ENCODE measurements at places on chromosomes 7 and 10.

DNA sequence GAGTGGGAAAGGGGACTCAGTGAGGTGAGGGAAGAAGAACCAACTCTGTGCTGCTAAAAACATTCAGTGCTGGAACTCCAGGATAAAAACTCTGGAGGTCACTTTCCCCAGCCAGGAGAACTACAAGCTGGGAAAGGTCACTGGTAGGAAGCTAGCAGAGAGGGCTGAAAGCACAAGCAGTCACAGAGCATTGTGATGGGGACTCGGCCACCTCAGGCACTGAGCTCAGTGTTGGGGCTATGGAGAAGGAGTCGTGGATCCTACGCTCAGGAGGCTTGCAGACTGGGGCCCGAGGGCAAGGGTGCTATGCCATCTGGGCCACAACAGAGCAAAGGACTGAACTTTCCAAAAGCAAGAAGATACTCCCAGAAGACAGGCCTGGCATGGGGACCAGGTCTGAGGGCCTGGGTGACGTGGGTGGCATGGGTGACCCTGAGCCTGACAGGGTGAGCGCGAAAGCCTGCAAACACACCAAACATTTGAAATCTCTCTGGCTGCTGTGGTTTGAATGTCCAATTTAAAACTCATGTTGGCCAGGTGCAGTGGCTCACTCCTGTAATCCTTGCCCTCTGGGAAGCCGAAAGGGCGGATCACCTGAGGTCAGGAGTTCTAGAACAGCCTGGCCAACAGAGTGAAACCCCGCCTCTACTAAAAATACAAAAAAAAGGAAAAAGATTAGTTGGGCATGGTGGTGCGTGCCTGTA lies 9.8 kb upstream of the ARHGAP19 start:
- no peak for DNase-seq

- no peak for DNase-seq
Measured at GRCh38 chr7:45267262-45267661, 109.7 kb downstream of the RAMP3 start.

DNA sequence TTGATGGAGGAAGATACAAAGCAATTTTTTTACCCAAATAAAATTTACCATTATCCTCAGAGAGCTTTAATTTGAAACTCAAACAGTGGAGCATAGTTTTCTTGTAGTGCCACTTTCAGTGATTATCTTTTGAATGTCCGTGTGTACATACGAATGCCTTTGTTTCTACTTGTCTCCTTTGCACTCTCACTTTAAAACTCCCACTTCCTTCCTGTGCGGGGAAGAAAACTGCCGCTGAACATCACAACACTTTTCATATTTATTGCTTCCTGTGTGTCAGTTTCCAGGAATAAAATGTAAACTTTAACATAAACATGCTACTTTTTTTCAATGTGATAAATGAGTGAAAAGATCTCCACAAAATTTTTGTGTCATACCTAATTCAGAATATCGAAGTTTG lies 102.4 kb downstream of the SEMA3A start:
- no peak for DNase-seq

DNA sequence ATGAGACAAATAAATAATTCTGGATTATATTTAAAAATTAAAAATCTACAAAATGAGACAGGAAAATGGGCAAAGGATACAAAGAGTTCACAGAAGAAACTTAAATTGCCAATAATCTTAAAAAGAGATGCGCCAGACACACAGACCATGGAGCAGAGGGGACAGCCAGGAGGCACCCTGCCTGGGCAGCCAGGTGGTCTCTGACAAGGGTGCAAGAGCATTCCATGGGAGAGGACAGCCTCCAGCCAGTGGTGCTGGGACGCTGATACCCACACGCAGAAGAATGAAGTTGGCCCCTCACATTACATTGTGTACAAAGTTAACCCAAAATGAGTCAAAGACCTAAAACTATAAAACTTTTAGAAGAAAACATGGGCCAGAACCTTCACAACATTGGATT lies 106.3 kb downstream of the NKX6-2 start:
- DNase-seq = no peak

GRCh38 chr10:117609095-117609795 lies 66.7 kb downstream of the EMX2 start:
- DNase-seq = no peak

GRCh38 chr7:29946428-29947186 lies 43.0 kb downstream of the SCRN1 start:
- DNase-seq = no peak

DNA sequence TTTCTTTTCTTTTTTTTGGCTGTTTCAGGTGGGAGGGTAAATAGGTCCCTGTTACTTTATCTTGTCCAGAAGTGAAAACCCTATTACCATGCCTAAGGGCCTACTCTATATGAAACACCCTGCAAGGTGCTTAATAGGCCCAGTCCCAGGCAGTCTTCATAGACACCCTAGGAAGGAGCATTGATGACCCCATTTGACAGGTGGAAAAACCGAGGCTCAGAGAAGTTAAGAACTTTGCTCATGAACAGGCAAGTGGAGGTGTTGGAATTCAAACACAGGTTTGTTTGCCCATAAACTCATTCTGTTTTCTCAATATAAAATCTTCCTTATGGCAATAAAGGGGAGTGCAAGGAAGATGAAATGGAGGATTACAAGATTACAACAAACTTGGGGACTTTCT lies 115.8 kb downstream of the ARHGAP22 start:
- no peak for DNase-seq

- no peak for DNase-seq
Measured at GRCh38 chr10:29332061-29332760, 43.3 kb downstream of the LYZL1 start.

DNA sequence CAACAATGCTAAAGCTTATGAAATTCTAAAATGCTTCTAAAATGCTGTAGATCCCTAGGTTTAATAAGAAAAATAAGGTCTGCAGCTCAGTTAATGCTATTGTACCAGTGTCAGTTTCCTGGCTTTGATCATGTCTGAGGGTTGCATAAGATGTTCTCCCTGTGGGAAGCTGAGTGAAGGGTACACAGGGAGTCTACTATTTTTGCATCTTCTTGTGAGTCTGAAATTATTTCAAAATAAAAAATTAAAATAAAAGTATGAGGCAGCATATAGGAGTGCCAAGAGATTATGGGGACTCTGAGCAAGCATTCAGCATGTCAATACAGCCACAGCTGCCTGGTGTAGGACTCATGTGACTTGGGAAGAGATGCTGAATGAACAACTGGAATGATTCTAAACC lies 14.7 kb downstream of the CHST15 start:
- DNase-seq = no peak

GRCh38 chr10:110613996-110614495 lies 30.1 kb upstream of the RBM20 start:
- DNase-seq = no peak

GRCh38 chr10:9901971-9902370 lies 1115.7 kb upstream of the CELF2 start:
- DNase-seq = no peak

- DNase-seq = no peak
Measured at GRCh38 chr10:78357141-78358063, 323.7 kb downstream of the RPS24 start.

GRCh38 chr7:80583901-80584300 lies 54.5 kb upstream of the CD36 start:
- no peak for DNase-seq

DNA sequence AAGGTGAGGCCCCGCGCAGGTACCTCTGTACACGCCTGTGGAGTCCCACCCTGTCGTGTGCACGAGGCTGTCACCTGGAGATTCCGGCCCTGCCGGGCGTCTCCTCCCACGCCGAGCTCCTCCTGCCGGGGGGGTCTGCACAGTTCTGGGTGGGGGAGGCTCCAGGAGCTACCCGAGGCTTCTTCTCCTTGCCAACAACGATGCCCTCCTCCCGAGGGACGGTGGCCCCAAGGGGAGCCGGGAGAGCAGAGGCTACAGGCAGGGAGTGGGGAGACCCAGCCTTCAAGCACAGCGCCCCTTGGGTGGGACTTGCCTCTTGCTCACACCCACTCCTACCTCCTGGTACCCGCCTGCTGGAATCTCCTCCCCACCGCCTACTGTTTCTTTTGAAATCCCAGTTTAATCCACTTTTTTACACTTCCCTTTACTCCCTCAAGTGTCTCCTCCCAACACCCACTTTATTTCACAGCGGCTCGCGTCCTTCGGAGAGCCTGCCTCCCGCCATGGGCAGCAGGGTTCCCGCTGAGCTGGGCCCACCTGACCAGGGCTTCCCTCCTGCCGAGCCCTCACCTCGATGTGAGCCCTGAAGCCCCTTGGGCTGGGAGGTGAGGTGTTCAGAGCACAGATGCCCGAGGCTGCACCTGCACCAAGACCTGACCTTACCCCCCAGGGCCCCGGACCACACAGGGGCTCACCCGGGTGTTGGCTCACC lies 338.1 kb downstream of the DNAJB6 start:
- no peak for DNase-seq

DNA sequence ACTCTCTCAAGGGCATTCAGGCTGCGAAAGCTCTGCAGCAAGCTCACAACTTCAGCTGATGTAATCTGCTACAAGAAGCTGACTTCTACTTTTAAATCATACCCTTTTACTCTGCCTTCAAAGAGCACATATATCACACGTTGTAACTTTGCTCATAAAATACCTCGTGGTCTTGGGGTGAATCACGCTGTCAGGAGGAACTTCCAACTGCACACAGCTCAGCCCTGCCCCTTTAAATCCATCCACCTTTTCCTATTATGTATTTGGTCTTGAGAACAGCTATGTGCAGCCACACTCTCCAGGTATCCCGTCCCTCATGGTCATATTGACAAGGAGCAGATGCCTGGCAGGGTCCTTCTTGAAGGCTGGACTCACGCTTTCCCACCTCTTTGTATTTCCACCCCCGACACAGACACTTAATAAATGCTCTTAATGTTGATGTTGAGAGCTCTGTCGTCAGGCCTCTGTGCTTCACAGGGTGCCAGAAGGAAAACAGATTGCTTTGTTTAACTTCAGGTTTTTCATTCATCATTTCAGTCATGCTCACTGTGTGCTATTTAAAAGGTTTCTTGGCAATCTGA lies 47.6 kb downstream of the ICA1 start:
- DNase-seq = no peak

GRCh38 chr7:140771826-140772225 lies 75.3 kb downstream of the NDUFB2 start:
- DNase-seq = no peak

DNA sequence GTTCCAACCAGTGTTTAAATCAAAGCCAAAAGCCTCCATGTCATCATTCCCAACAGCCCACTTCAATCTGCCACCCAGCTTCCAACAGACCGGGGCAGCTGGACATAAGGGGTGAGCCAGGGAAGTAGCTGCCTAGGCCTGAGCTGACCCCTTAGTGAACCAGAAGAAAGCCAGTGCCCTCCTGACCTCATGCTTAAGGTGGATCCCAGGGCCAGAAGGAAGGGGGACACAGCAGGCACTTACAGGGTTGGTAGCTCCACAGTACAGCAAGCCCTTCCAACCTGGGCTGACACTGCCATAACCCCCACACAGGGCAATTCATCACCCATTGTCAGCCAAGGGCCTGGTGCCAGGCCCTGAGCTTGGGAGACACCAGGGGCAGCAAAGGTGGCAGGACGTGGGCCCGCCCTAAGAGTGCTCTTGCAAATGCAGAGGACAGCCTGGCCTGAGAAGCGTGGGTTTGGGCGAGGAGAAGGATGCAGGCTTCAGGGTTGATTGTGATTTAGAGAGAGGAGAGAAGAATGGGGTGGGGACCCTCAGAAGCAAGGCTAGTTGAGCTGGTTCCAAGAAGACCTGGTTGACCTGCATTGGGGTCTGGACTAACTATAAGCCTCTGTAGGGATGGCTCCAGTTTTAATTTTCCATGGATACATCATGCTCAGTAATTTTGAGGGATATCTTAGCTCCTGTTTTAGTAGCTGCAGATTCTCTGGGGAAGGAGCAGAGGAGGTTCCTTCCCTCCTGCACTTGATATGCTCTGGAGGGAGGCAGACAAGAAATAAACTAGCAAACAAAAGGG lies 3.1 kb upstream of the CYP26A1 start:
- DNase-seq = no peak

DNA sequence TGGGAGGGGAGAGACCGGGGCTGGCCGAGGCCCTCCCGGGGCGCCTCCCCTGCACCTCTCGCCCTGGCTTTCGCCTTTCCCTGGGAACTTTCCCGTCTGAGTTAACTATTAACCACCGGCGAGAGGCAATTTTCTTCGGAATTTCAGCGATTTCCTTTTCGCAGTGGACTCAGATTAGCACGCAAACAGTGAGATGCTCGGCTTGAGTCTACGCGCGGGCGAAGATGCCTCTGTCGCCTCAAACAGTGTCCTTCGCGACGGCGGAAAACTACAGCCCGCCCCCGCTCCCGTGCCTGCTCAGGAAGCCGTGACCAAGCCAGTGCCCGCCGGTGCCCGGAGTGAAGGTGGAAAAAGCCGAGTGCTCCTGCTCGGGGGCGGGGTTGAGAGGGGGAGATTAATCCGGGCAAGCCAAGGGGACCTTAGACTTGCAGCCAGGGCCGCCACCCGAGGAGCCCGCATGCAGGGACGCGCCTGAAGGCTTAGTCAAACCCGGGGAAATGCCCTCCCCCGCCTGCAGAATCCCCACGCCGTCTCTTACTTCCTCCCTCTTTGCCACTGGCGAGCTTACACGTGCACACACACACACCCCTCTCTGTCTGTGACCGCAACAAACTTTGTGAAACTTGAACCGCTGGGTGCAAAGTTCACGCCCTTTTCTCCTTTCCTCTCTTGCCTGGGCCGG lies 14.5 kb upstream of the PAX2 start:
- no peak for DNase-seq

DNA sequence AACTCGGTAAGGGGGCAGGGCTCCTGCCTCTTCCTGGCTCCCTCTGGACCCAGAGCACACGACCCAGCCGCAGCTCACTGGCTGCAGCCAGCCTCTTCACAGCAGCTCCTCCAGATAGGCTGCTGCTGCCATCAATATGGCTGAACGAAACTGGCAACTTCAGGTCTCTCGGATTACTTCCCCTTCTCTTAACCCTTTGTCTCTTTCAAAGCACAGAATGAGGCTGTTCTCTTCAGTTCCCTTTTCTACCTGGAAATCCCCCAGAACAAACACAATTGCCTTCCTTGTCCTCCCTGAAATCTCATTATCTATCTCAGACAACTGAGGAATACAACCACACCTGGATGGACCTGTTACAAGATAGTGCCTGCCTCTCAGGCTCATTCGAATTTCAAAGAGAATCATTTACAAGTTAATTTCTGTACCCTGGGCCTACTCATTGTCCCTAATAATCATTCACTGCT lies 193.4 kb upstream of the MBL2 start:
- DNase-seq = no peak

DNA sequence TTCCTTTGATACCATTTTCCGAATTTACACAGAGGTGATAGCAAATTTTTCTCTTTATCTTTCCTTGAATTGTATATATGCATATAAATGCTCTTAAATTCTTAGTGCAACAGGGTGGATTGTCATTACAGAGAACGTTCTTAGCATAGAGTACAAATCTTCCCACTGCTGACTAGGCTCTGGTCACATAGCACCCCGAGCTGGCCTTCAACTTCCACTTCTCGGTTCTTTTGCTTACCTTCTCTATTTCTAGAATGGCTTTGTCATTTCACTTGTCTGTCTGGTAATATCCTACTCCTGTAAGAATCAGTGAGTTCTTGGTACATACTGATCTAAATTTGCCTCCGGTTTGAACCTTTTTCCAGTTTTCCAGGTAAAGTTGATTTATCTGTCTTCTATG lies 13.4 kb downstream of the ADIRF start:
- DNase-seq = no peak
